CD4-positive, alpha-beta T cell treated with Interleukin-17A for 1 hour (primary cell): ENCODE measurements at places on chromosomes 3 and 15.

- DNase-seq: no peak
These were observed 8.3 kb downstream of the MAPKBP1 start for GRCh38 chr15:41782371-41783282.

GRCh38 chr15:101170568-101171350, 81.1 kb downstream of the CHSY1 start:
- no peak for DNase-seq

GRCh38 chr3:38139652-38140051, 1.2 kb downstream of the MYD88 start:
- no peak for DNase-seq

DNA sequence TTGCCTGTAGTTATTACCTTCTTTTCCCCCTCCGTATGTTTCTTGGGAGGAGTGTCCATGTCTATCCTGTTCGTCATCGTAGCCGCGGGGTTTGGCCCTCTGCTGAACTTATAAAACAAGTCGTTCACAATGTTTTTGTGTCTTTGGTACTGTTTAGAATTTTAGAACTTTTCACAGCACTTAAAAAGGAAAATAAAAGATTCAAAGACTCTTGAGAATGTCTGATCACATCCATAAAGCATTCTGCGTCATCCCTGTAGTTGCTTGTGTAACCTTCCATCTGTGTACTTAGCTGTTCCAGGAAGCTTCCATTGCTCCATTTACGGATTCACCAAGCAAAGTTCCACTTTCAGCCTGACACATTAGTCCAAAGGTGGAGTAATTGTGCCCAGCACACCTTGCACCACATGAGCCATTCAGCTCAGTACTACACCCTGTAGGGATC, 677.1 kb upstream of the NR2F2 start:
- DNase-seq: no peak

- DNase-seq: no peak
These were observed 10.9 kb upstream of the CD200 start for GRCh38 chr3:112321867-112322652.
